ENCODE measurements at places on chromosomes 5 and 9. TPM values are rescaled to one million over a fixed set of nuclear protein-coding genes. Genes with fewer than 3 reads are reported as not detected.

The RAI14 gene
- 80.9 TPM for total RNA-seq

The GFPT2 gene
- total RNA-seq, result 23.9 TPM

The FAM78A gene
- 0.73 TPM for total RNA-seq

The TOR4A gene
- total RNA-seq, result 4.9 TPM

The SPINK4 gene
- not detected for total RNA-seq

The GARIN3 gene
- total RNA-seq, result not detected

The LHFPL2 gene
- 94.1 TPM for total RNA-seq

The OR13C3 gene
- total RNA-seq, result not detected

The GRXCR2 gene
- not detected for total RNA-seq

The PTGES gene
- 29.9 TPM for total RNA-seq

The CENPK gene
- 7.0 TPM for total RNA-seq

The PCDHA10 gene
- 0.32 TPM for total RNA-seq

The GPR150 gene
- under 0.01 TPM for total RNA-seq

The PSIP1 gene
- total RNA-seq, result 33.9 TPM

The FRMD3 gene
- 2.8 TPM for total RNA-seq

The SLC36A3 gene
- total RNA-seq, result not detected

The ADGRV1 gene
- total RNA-seq, result 0.24 TPM

The LHX6 gene
- total RNA-seq, result not detected
